ENCODE measurements at places on chromosomes 12 and 14.
A peak's percentile ranks its signal among the peaks of the same experiment; 100 is the strongest.

DNA sequence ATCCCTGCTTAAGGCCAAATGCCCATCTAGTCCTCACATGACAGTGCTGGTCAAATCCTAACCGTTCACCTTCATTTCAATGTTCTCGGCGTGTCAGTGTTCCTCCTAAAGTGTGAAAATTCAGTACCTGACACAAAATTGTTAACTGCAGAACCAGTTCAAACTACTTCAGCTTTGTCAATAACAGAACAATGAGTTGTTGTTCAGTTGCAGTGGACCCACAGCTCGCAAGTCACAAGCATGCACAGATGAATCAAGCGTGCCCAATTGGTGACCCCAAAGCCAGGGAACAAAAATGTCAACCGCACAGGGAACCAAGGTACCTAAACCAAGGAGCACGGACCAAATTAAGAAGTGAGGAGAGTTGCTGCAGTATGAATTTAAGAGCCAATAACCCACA is 23.2 kb downstream of the NRDE2 start:
- no peak for DNase-seq

DNA sequence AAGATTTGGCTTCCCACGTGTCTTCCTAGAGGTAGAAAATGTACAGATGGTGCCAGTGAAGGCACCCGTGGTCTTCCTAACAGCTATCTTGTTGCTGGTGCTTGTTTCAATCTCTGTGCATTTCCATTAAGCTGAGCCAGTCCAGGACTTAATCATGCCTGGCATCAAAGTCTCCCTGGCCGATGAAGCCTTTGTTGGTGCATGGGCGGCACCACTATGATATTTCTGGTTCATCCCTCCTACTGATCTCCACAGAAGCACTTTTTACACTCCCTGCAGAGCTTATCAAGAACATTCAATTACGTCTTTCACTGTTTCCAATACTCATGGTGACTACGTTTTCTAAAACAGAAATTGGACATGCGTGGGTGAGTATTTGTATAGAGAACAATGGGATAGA is 128.4 kb downstream of the TTC8 start:
- no peak for DNase-seq

DNA sequence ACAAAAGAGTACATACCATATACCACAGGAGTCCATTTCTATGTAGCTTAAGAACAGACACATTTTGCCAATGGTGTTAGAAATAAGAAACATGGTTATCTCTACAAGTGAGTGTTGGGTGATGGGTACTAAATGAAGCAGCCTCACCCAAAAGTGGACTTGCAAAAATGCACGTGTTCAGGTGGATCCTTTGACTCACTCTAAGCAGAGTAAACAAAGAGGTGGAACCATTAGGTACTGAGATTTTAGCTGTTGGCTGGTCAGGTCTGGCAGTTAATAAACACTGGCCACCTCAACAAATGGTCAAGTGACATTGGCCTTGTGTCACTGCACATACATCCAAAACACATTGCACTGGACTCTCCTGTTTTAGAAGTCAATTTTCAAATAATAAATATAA is 27.6 kb downstream of the EVL start:
- no peak for DNase-seq

- no peak for DNase-seq
These were observed 44.3 kb downstream of the ATP23 start for GRCh38 chr12:57985685-57986084.

DNA sequence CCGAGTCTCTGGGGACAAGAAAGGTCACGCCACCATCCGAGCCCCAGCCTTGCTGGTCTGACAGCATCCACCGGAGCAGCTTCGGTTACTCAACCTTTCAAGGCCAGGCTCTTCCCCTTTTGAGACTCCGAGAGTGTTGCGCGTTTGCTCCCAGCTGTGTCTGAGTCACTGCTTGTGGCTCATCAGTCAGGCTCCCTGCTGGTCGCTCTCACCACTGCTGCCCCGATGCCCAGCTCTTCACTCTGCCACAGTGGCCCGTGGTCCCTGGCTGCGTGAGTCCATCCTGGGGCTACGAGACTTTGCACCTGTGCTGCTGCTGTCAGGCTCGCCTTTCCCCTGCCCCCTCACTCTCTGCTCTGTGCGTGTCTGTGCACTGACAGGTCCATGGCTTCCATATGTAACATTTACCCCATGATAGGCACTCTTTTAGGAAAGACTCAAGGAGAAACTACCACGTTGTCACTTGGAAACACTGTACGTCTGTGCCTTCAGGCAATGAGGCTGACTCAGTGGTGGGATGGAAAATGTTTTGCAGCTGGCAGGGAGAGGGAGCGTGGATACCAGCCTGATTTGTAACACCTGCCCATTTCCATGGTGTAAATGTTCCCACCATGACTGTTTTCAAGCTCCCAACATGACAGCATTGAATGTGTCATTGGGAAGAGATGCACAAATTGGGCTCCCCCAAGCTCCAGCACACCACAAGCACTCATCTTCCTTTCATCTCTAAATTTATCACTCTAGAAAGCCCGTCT is 350.7 kb downstream of the TMEM132D start:
- no peak for DNase-seq

DNA sequence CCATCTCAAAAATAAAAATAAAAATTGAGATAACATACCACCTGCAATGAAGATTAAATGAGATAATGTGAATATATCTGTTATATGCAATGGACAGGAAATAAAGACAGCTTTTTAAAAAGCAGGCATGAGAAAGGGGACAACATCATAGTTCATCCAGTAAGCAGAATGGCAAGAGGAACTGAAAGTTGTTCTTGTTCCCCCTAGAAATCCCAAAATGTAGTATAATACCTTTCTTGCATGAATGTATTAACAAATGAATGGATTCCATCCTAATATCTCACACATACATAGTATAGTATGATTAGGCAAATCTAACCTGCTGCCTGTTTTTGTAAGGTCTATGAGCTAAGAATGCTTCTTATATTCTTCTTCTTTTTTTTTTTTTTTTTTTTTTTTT is 31.4 kb downstream of the FGD6 start:
- no peak for DNase-seq

GRCh38 chr12:116698116-116698515 is 39.8 kb downstream of the SPRING1 start:
- peak; percentile 89 for DNase-seq

- DNase-seq, result no peak
These were observed 24.4 kb downstream of the PRORP start for GRCh38 chr14:35146711-35147149.

DNA sequence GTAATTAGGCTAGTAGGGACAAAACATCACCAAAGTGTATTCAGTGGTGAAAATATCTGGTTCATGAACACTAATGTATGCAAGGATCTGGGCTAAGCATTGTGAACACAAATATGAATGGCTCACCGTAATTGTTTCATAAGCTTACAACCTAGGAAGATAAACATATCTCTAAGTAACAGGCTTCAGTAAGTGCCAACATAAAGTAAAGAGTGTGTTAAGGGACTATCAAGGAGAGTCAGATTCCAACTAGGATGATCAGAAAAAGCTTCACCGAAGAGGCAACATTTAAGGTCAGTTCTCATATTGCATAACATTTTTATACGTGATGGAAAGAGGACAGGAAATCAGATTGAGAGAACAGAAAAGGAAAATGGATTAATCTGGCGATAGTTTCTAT is 29.4 kb downstream of the ABCC9 start:
- no peak for DNase-seq

GRCh38 chr12:27009881-27010301 is 4.3 kb downstream of the TM7SF3 start:
- no peak for DNase-seq

DNA sequence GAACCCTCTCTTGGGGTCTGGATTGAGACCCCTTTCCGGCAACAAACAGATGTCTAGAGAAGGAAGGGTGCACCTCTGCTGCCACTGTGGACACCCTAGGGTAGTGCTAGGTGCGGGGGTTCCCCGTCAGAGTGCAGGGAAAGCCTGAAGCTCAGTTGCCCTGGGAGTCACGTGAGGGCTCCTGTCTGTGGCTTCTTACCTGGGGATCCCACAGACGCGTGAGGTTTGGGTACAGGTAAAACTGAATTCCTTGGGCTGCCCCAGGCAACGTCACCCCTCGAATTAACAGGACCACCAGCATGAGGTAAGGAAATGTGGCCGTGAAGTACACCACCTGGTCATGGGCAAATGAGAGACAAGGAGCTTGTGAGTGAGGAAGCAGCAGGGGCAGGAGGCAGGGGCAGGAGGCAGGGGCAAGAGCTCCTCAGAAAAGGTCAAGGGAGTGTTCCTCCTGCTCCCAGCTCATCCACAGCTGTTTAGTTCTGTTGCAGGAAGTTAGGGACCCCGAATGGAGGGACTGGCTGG is 21.0 kb upstream of the SLC6A12 start:
- no peak for DNase-seq

DNA sequence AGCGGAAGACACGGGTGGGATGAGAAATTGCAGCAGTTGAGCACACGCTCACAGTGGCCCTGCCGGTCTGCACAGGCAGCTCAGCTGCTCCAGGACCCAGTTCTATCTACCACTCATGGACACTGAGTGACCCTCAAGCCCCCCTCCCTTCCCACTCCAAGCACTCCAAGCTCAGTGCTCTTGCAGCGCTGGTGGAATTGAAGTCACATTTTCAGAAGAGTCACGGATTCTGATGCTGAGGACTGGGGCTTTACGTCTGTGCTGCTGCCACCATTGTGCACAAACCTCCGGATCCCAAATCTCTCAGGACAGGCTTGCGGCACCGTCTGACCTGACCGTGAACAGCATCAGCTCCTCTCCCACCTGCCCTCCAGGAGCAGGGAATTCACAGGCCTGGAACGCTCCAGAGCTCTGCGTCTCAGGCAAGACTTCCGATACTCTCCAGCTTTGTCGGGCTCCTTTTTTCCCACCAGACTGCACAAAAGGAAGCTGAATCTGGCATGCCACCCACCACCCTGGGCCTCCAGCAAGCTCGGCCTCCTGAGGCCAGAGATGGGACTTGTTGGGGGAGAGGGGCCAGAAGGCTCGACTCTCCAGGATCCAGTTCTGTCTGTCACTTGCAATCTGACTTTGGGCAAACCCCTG is 213.1 kb upstream of the RTL1 start:
- no peak for DNase-seq
